ENCODE measurements at places on chromosomes 3 and 15.

DNA sequence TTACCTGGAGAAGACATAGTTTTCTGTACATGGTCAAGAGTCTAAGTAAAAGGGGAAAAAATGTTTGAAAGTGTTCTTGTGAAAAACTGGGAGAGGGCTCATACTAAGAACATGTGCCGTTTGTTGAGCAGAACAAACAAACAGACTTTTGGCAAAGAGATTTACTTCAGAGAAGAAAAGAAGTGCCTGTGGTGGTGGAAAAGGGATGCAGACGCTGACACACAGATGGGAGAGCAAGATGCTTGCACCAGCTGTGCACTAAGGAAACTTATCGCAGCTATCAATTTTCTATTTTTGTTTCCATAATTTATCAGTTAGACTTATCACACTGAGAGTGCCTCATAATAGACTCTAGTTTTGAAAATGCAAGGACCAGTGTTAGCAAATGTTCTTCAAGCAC lies 259.6 kb upstream of the PDZRN3 start:
- no peak for DNase-seq

- DNase-seq, result no peak
These were observed 12.1 kb upstream of the RAD18 start for GRCh38 chr3:8975081-8976020.

DNA sequence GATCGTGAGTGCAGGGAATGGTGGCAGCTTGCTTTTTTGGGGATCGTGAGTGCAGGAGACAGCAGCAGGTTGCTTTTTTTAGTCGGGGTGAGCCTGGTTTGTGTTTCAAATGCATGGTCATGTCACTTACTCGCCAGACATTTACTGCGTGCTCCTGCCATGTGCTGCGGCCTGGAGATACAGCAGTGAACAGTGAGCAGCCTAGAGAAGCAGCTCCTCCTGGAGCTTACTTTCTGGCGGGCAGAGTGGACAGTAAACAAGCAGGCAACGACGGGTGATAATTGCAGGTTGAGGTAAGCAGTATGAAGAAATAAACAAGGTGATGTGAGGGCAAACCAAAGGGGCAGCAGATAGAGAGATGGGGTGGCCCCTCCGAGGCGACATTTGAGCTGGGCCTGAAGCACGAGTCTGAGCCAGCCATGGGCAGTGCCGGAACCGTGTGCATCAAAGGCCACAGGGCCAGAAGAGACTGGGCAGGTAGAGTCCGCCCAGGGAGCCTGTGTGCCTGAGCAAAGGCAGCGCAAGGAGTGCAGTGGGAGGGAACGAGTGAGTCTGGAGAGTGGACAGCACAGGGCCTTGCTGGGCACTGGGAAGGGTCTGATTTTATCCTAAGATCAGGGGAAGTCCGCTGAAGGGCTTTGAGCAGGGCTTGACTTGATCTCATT lies 57.3 kb upstream of the RASA2 start:
- DNase-seq, result no peak

- no peak for DNase-seq
These were observed 615.2 kb upstream of the TGFBR2 start for GRCh38 chr3:29991198-29991597.

GRCh38 chr3:59595830-59596229 lies 546.0 kb upstream of the CFAP20DC start:
- DNase-seq, result no peak

All from suppressor macrophage treated with lipopolysaccharide for 4 hours (primary cell).